ENCODE measurements at places on chromosomes 1 and 21. TPM values are rescaled to one million over a fixed set of nuclear protein-coding genes. Genes with fewer than 3 reads are reported as not detected.

Gene S100A7A
- total RNA-seq: not detected

Gene TLR5
- 0.09 TPM for total RNA-seq

Gene ATP1A4
- not detected for total RNA-seq

Gene OR14K1
- total RNA-seq: not detected

Gene GPR61
- not detected for total RNA-seq

Gene PTGFRN
- 35.6 TPM for total RNA-seq

Gene C1orf226
- not detected for total RNA-seq

DNA sequence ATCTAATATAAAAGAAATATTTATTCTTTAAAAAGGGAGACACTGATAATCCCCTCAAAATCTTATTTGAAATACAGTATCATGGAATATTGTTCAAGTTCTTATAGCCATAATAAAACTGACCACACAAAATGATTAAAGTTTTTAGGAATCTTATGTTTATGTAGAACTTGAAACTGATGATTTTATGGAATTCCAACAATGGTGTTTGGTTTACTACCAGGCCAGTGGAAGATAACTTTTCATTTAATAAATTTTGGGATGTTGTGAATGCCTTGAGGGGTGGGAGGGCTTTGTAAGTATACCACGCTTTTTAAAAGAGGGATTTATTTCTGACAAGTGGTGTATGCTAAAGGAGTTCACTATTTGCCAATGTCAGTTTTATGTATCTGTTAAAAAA is 87.7 kb downstream of the RAB3GAP2 start:
- H3K27ac ChIP-seq: no peak overlapping the region
- no peaks in the 10 kb centered on the region for H3K4me1 ChIP-seq
- peaks cover 40% of the 10 kb centered on the region for H3K36me3 ChIP-seq
- no peak overlapping the region for H3K4me3 ChIP-seq

DNA sequence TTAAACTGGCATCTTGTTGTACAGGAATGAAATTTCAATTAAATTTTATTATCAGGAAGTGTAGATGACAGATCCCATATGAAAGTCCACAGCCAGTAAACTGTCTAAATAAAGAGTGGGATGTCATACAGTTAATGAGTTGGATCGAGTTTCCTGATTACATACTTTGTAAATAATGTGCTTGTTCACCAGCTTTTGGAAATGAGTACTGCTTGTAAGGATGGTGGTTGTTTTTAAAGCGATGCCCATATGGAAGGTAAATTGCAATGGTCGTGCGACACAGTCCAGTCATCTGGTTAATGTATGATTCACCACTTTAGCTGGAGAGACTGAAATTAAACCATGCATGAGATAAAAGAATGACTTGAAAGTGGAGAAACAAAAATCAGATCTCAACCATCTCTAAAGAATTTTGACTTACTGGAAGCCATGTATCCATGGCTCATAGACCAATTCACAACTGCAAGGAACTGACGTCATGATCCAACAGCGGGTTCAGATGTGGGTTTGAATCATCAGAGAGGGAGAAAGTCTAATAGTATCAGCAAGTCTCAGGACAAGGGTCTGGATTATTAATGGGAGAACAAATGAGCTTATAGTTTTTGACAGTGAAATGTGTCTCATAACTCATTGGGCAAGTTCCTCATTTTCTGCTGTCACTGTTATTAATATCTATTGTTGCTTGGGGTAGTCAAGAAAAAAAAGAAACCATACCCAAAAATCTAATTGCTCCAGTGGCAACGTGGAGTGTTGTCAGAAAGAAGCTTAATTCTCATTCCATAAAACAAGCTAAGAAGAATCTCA is 49.0 kb downstream of the MAP10 start:
- no peak overlapping the region for H3K4me3 ChIP-seq
- H3K27ac ChIP-seq: no peak overlapping the region
- H3K36me3 ChIP-seq: no peaks in the 10 kb centered on the region
- no peaks in the 10 kb centered on the region for H3K4me1 ChIP-seq

DNA sequence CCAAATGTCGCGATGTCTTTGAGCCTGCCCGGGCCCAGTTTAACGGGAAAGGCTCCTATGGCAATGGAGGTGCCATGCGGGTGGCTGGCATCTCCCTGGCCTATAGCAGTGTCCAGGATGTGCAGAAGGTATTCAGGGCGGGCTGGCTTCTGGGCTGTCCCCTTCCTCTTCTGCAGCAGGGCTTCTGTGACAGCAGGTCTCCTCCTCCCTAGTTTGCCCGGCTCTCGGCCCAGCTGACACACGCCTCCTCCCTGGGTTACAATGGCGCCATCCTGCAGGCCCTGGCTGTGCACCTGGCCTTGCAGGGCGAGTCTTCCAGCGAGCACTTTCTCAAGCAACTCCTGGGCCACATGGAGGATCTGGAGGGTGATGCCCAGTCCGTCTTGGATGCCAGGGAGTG is 3.0 kb downstream of the ADPRS start:
- H3K36me3 ChIP-seq: peaks cover 29% of the 10 kb centered on the region
- H3K27me3 ChIP-seq: no peaks in the 10 kb centered on the region
- DNase-seq: no peak
- H3K4me3 ChIP-seq: peak overlapping the region; percentile 41
- H3K27ac ChIP-seq: no peak overlapping the region
- H3K4me1 ChIP-seq: peaks cover 21% of the 10 kb centered on the region

GRCh38 chr1:210584439-210585113 is 255.9 kb downstream of the HHAT start:
- H3K27me3 ChIP-seq: peaks cover 3% of the 10 kb centered on the region
- H3K36me3 ChIP-seq: no peaks in the 10 kb centered on the region
- H3K27ac ChIP-seq: no peak overlapping the region
- H3K4me3 ChIP-seq: no peak overlapping the region

GRCh38 chr1:246836209-246836966 is 95.4 kb downstream of the AHCTF1 start:
- peaks cover 5% of the 10 kb centered on the region for H3K36me3 ChIP-seq
- H3K4me3 ChIP-seq: no peak overlapping the region
- H3K4me1 ChIP-seq: no peaks in the 10 kb centered on the region
- no peaks in the 10 kb centered on the region for H3K27me3 ChIP-seq
- DNase-seq: no peak

DNA sequence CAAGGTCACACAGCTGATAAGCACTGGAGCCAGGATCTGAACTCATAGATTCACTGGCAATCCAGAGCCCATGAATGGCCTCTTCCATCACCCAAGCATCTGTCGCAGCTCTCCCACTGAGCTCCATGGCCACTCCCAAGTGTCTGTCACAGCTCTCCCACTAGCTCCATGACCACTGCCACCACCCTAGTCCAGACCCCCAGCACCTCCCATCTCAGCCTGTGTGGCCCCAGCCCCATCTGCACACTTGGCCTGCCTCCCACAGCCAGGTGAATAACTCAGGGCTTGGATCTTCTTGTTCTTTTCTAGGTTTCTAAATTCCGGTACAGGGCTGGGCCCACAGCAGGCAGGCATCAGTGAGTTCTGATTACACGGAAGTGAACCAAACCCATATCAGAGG is 76.0 kb downstream of the GLIS1 start:
- no peak overlapping the region for H3K27ac ChIP-seq
- DNase-seq: no peak
- peaks cover 5% of the 10 kb centered on the region for H3K27me3 ChIP-seq
- H3K4me3 ChIP-seq: no peak overlapping the region
- H3K36me3 ChIP-seq: no peaks in the 10 kb centered on the region

GRCh38 chr1:36115200-36115669 is 9.8 kb downstream of the COL8A2 start:
- peaks cover 7% of the 10 kb centered on the region for H3K4me1 ChIP-seq
- no peak overlapping the region for H3K4me3 ChIP-seq
- DNase-seq: no peak
- peaks cover 4% of the 10 kb centered on the region for H3K27me3 ChIP-seq

DNA sequence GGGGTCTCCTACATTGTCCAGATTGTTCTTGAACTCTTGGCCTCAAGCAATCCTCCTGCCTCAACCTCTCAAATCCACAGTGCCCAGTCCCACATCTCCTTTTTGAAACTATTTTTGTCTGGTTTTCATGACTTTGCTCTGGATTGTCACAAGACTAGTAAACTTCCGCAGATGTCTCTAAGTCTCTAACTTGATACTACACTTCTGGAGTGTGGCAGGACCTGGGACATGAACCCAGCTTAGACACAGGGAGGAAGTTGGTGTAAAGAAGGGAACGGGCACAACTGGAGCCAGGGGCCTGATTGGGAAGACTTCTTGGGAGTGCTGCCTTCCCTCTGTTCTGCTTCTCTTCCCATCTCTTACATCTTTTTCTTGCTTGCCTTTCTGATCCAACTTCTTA is 16.2 kb upstream of the DISC1 start:
- H3K27me3 ChIP-seq: peaks cover 10% of the 10 kb centered on the region
- peaks cover 46% of the 10 kb centered on the region for H3K4me1 ChIP-seq
- H3K36me3 ChIP-seq: peaks cover 17% of the 10 kb centered on the region

- H3K27ac ChIP-seq: no peak overlapping the region
- no peak overlapping the region for H3K4me3 ChIP-seq
- H3K4me1 ChIP-seq: peaks cover 2% of the 10 kb centered on the region
- H3K36me3 ChIP-seq: no peaks in the 10 kb centered on the region
These were observed 142.8 kb downstream of the DSCAM start for GRCh38 chr21:40704141-40704540.

- peaks cover 35% of the 10 kb centered on the region for H3K27me3 ChIP-seq
- no peak for DNase-seq
- no peak overlapping the region for H3K4me3 ChIP-seq
- no peaks in the 10 kb centered on the region for H3K36me3 ChIP-seq
- peaks cover 4% of the 10 kb centered on the region for H3K4me1 ChIP-seq
These were observed 4.6 kb upstream of the ENAH start for GRCh38 chr1:225657462-225657989.

GRCh38 chr1:1605034-1605591 is 5.2 kb upstream of the FNDC10 start:
- H3K27me3 ChIP-seq: no peaks in the 10 kb centered on the region
- peak overlapping the region; percentile 51 for H3K27ac ChIP-seq
- H3K4me1 ChIP-seq: peaks cover 6% of the 10 kb centered on the region
- no peaks in the 10 kb centered on the region for H3K36me3 ChIP-seq

DNA sequence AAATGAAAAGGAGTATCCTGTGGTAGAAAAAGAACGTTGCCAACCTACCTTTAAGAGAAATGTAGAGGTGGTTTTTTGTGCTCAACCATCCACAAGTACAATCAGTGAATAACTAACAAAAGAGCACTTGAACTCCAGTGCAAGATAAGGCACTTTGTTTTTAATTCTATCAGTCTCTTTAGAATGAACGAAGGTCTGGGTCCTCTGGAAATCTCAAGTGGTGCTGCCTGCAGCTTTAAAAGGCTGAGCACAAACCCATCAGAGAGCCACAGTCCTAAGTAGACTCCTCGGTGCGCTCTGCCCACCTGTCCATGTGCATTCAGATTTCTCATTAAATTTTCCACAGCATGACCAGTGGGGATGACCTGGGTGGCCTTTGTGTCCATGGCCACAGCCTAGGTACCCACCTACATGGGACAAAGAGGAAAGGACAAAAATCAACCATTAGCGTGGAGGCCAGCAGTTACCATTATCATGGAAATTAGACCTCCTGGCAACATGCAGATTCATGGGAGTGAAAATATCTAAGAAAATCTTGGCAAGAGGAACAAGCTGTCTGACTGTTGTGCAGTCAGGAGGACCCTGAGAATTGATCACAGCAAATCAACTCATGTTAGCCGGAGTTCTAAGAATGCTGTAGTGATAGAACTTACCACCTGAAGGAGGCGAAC is 9.4 kb downstream of the TRIM45 start:
- no peak overlapping the region for H3K4me3 ChIP-seq
- no peak for DNase-seq
- peaks cover 14% of the 10 kb centered on the region for H3K36me3 ChIP-seq

DNA sequence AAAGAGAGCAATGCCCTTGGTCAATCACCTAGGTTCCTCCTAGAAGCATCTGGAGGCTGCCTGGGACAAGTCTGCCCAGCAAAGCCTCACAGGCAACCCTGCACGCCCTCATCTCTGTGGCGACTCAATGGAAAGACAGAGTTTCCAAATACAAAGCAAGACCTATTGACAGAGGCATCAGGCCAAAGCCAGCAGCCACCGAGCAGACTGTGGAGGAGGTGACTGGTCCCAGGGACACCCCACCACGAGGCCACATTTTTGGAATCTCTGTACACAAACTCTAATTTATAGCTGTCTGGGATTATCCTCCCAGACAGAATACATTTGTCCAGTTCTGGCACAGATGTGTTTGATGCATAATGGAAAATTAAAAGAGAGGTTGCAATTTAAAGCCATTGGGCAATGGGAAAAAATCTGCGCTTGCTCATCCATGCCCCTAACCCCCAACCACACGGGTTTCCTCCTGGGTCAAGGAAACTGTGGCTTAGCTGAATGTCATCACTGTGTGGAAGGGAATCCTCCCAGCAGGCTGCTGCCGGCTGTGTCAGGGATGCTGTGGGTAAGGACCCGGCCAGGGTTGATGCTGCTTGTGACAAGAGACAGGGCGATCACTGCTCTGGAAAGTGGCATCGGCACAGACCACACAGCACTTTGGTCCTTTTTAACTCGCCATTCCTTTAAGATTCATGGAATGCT is 14.3 kb downstream of the TSPAN2 start:
- H3K27me3 ChIP-seq: peaks cover 20% of the 10 kb centered on the region
- no peak for DNase-seq
- no peak overlapping the region for H3K27ac ChIP-seq
- peaks cover 10% of the 10 kb centered on the region for H3K4me1 ChIP-seq

- peak overlapping the region; percentile 87 for H3K4me3 ChIP-seq
- H3K27me3 ChIP-seq: peaks cover 79% of the 10 kb centered on the region
- H3K36me3 ChIP-seq: no peaks in the 10 kb centered on the region
- DNase-seq: peak; percentile 88
- H3K27ac ChIP-seq: peak overlapping the region; percentile 80
These were observed 576 bp downstream of the CCN1 start for GRCh38 chr1:85580872-85581801.
